ENCODE measurements at places on chromosomes 7 and 10. TPM values are rescaled to one million over a fixed set of nuclear protein-coding genes. Genes with fewer than 3 reads are reported as not detected.

GRCh38 chr7:70527520-70528115 is 604.3 kb upstream of the GALNT17 start:
- no peak for DNase-seq

DNA sequence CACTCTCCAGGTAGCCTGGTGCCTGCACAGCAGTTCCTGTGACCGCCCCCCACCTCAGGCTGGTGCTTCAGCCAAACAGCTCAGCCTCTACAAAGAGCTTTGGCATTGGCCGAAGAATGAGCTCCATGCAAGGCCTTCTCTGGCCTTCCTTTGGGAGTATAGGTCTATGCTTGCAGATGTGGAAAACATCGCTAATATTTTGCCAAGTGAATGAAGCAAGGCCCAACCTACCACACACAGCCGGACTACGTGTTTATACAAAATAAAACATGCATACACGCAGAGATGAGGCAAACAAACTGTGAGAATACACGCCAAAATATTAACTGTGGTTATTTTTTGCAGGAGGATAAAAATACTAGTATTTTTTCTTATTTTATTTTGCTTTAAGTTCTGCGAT is 416.2 kb upstream of the C7orf33 start:
- no peak for DNase-seq

DNA sequence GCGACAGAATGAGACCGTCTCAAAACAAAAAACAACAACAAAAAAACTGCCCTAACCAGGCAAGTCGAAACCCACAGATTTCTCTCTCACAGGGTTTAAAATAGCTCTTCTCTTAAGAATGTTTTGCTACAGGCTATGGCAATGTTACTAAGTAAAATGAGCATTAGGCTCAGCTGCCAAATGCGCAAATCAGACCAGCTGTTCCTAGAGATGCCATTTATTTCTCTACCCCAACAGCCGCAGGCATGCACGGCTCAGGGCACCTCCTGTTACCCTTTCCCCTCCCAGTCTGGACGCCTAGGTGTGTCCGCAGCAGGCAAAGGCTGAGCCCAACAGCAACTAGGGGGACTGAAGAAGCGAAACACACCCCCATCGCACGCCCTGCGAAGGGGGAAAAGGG is 168.3 kb upstream of the MBL2 start:
- no peak for DNase-seq

DNA sequence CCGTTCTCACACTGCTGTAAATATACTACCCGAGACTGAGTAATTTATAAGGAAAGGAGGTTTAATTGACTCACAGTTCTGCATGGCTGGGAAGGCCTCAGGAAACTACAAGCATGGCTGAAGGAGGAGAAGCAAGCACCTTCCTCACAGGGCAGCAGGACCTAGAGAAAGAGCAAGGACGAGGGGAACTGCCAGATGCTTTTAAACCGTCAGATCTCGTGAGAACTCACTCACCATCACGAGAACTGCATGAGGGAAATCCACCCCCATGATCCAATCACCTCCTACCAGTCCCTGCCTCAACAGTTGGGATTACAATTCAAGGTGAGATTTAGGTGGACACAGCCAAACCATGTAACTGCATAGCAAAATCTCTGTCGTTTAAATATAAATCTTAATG is at the start of gene EBLN1:
EBLN1 (minus strand) TSS at position 174 of the 400 bp plus-strand sequence. CDS start 8,032 bp downstream, outside the sequence.
- DNase-seq, result no peak

GRCh38 chr7:151764056-151764920 is 112.6 kb downstream of the PRKAG2 start:
- DNase-seq, result no peak

DNA sequence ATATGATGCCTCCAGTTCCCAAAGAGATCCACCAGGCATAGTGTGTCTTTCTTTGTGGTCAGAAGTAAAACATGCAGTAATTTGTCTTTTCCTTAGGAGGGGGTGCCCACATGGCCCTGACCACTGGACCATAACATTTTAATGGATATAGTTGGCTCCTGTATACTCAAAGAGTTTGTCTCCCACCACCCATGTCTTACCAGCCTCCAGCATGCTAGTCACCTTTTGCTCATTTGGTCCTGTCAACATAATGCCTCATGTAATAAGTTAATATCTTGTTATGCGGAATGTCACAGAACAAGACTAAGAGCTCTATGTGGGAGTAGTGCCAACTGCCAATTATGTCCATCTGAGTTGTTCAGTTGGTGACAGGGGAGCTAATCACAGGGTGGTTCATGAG is 83.4 kb upstream of the IFRD1 start:
- DNase-seq, result no peak

DNA sequence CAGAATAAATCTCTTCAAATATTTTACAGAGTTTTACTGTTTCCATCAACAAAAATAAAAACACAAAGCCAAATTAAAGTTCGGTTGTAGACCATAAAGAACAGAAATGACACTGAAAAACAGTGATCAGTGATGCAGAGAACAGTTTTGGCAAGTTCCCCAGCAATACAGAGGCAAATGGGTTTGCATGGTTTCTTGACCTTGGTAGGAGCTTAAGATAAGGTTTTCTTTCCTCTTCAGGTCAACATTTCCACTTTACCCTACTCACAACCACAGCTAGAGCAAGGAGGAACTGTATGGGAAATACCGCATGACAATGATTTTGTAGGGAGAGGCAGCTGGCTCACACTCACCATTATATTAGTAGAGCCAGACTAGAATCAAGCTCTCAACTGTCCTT is 199.5 kb downstream of the SH2D4B start:
- DNase-seq, result no peak

- no peak for DNase-seq
Measured at GRCh38 chr10:45463244-45464116, 89.5 kb downstream of the ALOX5 start.

DNA sequence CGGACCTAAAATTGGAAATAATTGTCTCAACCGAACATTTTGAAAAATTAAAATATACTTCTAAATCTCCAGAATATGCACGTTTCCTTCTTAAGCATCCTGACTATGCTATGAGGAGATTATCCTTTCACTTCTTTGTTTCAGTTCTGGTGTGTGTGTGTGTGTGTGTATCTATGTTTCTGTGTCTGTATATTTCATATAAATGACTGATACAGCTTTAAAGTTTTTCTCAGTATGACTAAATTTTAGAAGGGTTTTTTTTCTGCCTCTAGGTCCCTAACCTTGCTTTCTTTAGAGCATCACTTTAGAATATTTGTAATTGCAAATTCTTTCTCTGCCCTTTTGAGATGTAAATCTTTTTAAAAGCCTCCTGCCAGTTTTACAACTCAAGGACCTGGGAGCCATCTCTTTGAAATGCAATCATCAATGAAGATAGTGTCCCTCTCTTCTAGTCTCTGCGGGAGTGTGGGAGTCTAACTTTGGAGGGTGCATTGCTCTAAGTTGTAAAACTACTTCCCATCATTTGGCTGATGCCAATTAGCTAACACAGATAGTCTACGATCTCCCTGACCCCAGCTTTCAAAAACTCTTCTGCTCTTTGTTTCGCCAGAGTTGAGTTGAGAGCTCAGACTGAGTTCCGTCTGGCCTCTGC is 782.0 kb upstream of the ZWINT start:
- no peak for DNase-seq

GRCh38 chr7:10316488-10316887 is 657.2 kb upstream of the PHF14 start:
- no peak for DNase-seq

GRCh38 chr10:29843143-29843542 is 208.4 kb upstream of the SVIL start:
- DNase-seq, result no peak

DNA sequence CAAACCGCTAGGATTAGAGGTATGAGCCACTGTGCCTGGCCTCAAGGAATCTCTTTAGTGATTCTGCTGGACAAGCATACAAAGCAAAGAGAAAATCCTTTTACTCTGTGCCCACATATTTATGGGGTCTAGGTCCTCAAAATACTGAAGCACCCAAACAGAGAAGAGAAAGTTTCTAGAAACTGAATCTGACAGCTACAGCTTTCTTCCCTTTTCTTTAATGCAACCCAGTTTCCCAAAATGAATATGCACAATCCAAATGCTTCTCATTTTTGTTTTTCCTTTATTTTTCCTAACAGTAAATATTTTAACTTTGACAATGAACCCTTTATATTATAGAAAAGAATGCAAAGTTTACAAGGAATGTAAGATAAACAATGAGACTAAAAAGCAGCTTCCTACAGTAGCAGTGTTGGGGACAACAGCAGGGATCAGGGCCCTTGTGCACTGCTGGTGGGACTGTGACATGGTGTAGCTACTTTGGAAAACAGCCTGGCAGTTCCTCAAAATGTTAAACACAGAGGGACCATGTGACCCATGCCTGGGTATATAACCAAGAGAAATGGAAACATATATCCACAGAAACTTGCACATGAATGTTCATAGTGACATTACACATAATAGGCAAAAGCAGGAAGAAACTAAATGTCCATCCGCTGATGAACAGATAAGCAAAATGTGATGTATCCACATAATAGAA is 325.2 kb downstream of the PRPF18 start:
- DNase-seq, result no peak

DNA sequence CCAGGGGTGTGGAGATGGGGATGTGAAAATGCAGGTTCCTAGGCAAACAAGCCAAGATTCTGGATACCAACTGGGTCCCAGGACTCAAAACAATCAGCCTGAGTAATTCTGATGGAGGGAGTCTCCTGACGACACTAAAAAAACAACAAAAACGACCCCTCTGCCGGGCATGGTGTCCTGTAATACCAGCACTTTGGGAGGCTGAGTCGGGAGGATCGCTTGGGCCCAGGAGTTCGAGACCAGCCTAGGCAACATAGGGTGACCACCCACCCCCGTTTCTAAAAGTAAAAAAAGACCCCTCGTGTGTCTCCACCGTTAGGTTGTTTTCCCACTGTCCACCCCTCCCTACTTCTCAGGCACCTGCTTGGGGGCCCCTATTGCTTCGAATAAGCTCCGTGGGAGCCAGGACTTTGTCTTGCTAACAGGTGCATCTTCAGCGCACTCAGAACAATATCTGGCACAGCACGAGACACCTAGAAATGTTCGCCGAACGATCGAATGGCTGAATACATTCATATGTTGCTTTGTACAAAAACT is 743 bp upstream of the NRF1 start:
- DNase-seq, result no peak

CTTNBP2 gene
- total RNA-seq, result 0.63 TPM

ANKRD30A gene
- not detected for total RNA-seq

AKR1C1 gene
- total RNA-seq, result 30.8 TPM

TSPAN33 gene
- total RNA-seq, result under 0.01 TPM

ASB13 gene
- 33.3 TPM for total RNA-seq

Data from dermis microvascular lymphatic vessel endothelial cell (primary cell).